ENCODE measurements at places on chromosomes 11 and 22.

- DNase-seq: no peak
These were observed 2.6 kb downstream of the HTR3B start for GRCh38 chr11:113907152-113907551.

- DNase-seq: no peak
These were observed 98.5 kb downstream of the CYP2R1 start for GRCh38 chr11:14793546-14793945.

DNA sequence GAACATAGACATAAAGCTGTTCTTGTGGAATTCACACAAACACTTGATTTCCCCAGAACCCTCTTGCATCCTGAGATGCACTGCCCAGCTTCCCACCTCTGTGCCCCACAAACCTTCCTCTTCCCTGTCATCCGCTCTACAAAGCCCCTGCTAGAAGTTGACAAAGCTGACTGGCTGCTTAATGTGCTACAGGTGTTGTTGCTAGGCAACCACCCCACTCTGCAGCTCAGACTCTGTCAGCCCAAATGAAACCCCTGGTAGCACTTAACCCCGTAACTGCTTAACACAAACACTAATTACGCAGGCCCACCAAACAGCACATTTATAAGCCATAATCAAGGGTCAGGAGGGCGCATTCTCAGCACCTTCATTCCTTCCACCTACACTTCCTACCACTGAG is 172.0 kb upstream of the CADM1 start:
- no peak for DNase-seq

DNA sequence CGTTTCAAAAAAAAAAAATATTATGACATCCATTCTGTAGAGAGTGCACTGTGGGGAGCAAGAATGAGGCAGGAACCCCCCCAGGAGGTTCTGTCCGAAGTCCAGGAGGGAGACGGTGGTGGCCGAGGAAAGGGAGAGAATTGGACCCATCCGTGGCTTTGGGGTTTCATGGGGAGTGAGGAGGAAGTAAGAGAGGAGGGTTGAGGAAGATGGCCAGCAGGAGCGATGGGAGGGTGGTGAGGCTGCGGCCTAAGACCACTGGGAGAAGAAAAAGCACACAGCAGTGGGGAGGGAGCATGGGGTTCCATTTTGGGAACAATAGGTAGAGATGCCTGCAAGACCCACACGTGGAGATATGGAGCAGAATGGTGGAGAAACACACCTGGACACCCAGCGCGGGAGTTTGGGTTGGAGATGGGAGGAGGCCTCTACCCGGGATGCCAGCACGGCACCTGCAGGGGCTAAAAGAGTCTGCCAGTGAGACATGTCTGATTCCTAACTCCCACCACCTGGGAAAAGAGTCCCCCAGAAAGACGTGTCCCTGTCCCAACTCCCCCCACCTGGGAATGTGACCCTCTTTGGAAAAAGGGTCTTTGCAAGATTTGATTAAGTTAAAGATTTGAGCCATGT is 72.5 kb upstream of the SHANK2 start:
- DNase-seq: no peak
